ENCODE measurements at places on chromosomes 4 and X. TPM values are rescaled to one million over a fixed set of nuclear protein-coding genes. Genes with fewer than 3 reads are reported as not detected.

The RTL5 gene
- 22.9 TPM for polyA plus RNA-seq

GRCh38 chr4:30903502-30904214 lies 183.5 kb downstream of the PCDH7 start:
- DNase-seq, result no peak

The CENPVL3 gene
- polyA plus RNA-seq, result 0.73 TPM

DNA sequence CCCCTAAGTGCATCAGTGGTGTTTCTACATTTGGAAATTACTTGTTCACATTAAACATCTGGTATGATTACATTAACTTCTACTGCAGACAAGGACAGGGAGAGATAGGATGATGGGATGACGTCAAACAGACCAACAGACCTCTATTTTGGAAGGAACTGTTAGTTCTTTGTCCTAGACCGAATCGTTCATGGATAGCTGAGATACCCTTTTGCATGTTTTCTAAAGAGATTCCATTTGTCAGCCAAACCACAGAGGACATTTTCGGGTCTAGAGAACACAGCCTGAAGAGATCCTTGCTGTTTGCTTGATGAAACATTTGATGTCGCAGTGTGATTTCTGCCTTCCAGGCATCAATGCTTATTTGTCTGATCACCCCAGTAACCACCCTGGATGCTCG lies 27.7 kb downstream of the CHST7 start:
- DNase-seq, result no peak

The TRPC5OS gene
- polyA plus RNA-seq, result 0.16 TPM
